ENCODE measurements at places on chromosomes 1 and 21.

GRCh38 chr1:229238231-229238630 is 32.7 kb upstream of the RAB4A start:
- no peak for DNase-seq

DNA sequence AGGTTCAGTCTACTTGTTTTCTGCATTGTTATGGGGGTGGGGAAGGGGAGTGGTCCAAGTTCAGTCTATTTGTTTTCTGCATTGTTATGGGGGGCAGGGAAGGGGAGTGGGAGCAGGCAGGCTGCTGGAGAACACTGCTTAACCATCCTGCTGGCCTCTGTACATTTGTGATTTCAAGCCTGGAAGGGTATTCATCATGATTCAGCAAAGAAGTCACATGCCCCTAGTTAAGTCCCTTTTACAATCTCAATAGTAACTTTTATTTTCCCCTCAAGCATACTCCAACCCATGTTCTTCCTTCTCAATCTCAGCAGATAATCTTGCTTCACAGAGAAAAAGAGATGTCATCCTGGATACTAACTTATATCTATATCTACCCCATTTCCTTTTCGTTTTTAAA is 7.9 kb downstream of the LYST start:
- DNase-seq = no peak

DNA sequence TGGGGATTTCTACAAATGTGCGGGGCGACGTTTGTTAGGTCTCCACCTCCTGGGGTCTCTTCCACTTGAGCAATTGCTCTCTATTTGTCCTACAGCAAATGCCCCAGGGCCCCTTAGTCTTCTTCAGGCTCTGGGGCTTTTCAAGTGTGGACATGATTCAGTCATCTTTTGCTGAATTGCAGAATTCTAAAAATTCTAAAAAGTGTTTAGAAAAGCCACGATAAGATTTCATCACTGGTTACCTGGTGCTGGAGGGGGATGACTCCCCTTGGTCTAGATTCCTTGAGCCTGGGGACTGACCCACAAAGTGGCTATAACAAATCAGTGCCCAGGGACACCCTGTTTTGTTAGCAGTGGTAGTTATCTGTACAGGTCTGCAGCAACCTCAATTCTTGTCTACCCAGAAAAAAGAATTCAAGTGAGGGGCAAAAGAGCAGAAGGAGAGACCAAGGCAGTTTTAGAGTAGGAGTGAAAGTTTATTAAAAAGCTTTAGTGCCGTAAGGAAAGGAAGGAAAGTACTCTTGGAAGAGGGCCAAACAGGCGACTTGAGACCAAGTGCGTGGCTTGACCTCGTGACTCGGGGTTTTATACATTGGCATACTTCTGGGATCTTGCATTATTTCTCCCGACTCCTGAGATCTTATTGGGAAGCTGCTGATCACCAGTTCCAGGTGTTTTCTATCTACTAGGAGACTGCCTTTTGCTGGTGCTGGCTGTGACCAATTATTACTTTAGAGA is 25.2 kb downstream of the PROK1 start:
- DNase-seq = no peak

GRCh38 chr1:225280563-225280962 is 147.3 kb downstream of the LBR start:
- no peak for DNase-seq

DNA sequence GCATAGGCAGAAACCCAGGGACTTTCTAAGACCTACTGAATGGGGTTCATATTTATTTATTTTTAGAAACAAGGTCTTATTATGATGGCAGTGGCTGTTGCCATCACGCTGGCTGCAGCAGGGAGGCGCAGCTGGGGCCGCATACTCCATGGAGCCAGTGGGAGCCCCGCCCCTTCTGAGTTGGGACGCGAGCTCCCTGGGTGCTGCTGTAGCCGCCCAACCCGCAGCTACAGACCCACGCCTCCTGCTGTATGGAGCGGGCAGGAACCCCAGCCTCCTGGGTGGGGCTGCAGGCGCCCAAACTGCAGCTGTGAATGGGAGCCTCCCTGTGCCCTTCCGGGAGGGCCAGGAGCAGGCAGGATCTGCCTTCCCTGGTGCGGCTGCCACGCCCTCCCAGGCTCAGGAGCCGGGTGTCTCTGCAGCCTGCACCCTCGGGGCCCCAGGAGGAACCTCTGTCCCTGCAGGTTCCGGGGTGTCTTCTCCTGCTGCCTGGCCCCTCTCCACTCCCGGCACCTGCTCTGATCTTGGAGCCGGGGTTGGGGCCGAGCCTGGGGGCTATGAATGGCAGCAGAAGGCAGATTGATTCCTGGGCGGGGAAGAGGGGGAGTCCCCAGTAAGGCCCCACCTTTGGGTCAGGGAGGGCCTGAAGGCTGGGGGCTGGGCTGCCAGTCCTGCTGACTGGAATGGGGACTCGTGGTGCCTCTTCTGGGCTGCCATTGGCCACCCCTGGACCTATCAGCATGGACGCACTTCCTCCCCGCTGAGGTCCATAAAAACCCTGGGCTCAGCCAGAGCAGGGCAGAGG is 66.5 kb upstream of the LRRN2 start:
- DNase-seq = no peak

- DNase-seq = no peak
Measured at GRCh38 chr1:108832929-108833328, 24.0 kb downstream of the AKNAD1 start.

- no peak for DNase-seq
Measured at GRCh38 chr1:173134029-173134428, 73.1 kb downstream of the TNFSF4 start.

- peak; percentile 51 for DNase-seq
Measured at GRCh38 chr1:167501515-167502191, 16.7 kb downstream of the CD247 start.

Data from stimulated activated naive CD4-positive, alpha-beta T cell treated with Interleukin-2 at 50 U/mL for 16 hours (primary cell).